Activated CD4-positive, alpha-beta memory T cell treated with anti-CD3 and anti-CD28 coated beads, Interleukin-2, amount 10 ng/mL, durations not matched to agents 7 days and 5 days (primary cell): ENCODE measurements at places on chromosomes 7 and 10. TPM values are rescaled to one million over a fixed set of nuclear protein-coding genes. Genes with fewer than 3 reads are reported as not detected.

PRSS1 gene
- total RNA-seq, result not detected

DNA sequence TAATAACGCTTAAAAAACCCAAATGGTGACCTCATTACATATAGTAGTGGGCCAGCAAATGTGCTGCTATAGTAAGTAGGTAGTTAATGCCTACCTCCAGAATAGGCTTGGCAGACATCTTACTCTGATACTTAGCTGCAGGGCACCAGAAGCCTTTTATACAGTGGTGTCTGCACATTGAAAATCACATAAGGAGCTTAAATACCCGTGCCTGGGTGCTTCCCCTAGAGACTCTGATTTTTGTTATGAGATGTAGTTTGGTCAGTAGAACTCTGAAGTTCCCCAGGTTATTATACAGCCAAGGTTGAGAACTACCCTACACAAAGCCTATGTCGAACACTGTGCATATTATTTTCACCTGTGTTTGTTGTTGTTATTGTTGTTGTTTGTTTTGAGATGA lies 47.2 kb downstream of the ANKIB1 start:
- no peak for DNase-seq

DNA sequence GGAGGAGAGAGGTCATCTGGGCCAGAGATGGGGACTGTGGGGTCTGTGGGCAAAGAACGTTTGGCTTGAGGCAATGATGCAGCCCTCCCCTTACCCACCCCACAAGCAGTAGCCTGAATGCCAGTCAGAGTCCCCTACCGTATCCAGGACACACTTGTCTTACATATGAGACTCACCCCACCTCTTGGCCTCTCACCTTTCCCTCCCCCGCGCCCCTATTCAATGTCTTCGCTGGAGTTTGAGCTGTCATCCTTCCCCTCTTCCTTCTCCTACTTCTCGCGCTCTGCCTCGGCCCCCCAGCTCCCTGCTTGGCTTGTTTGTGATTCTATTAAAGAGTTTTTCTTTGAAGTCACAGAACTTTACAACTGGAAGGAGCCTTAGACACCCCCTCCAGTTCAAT lies 8.9 kb downstream of the PRRT4 start:
- DNase-seq, result no peak

OPALIN gene
- total RNA-seq, result not detected

OR6B1 gene
- total RNA-seq, result not detected

DNA sequence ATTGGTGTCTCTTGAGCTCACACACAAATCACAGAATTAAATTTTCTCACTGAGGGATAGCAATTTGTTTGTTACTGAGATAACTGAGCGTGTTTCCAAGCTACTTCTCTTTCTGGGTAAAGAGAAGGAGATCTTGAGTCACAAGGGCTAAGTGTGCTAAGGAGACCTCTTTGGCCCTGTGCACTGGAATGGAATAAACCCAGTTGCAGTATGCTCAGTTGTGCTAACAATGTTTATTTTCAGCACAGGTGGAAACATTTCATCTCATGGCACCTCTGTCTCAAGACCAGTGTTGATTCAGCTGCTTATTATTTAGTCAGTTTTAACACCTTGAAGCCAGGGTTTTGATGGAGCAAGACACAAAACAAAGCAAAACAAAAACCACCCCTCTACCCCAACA lies 22.5 kb upstream of the UBE2H start:
- DNase-seq, result no peak

- no peak for DNase-seq
These were observed 43.1 kb upstream of the CHCHD3 start for GRCh38 chr7:133124974-133125373.

DNA sequence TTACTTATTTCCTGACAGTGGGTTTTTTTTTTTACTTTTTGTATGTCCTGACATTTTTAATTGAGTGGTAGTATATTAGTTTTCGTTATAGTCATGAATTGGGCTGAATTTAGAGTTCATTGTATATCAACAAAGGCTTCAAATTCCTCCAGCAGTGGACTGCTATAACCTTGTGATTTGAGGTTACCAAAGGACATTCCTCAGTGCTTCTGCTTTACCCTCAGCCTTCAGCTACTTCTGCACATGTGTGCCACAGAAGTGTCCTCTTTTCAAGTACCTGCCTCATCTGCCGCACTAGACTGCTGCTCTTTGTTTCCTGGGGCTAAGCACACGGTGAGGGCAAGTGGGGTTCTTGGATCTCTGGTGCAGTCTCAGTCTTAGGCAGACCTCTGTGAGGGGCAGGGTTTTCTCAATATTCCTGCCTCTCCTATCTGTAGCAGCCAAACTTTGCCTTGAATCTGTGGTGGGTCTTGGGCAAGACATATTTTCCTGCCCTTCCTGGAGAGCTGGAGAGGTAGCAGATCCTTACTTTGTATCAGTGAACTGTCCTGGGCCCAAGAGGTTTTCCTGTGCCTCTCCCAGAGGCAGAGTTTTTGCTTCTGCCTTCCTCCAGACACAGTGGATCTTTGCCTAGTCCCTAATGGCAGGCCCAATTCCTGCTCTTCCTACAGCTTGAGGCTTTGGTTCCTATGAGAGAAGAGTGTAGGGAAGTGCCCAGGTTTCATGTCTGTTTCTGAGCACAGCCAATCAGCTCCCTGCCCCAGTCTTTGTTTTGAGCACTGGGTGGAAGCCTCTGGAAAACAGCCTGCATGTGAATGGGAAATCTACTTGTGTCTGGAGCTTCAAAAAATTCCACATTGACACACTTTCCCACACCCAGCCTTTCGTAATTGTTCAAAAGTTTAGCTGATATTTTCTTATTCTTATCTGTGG lies 39.0 kb upstream of the STRIP2 start:
- no peak for DNase-seq

DNA sequence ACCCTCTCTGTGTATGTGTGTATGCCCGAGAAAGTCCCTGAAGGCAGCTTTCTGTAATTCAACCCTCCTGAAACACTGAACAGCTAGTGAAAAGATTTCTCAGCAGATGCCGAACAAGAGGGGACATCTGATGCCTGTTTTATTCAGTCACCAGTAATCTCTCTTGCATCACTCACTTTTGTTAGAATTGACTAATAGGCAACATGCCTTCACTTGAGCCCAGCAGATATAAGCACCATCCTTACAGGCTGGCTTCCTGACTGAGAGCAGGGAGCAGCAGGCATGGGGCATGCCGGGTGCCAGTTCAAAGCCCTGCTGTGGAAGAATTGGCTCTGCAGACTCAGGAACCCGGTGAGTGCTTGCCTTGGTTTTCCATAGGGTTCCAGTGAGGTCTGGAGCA lies at the start of gene ABCA13:
ABCA13 (plus strand) TSS at position 257 of the 400 bp plus-strand sequence; CDS start at position 283, 26 bp downstream.
- no peak for DNase-seq

BMPER gene
- total RNA-seq, result not detected

DNA sequence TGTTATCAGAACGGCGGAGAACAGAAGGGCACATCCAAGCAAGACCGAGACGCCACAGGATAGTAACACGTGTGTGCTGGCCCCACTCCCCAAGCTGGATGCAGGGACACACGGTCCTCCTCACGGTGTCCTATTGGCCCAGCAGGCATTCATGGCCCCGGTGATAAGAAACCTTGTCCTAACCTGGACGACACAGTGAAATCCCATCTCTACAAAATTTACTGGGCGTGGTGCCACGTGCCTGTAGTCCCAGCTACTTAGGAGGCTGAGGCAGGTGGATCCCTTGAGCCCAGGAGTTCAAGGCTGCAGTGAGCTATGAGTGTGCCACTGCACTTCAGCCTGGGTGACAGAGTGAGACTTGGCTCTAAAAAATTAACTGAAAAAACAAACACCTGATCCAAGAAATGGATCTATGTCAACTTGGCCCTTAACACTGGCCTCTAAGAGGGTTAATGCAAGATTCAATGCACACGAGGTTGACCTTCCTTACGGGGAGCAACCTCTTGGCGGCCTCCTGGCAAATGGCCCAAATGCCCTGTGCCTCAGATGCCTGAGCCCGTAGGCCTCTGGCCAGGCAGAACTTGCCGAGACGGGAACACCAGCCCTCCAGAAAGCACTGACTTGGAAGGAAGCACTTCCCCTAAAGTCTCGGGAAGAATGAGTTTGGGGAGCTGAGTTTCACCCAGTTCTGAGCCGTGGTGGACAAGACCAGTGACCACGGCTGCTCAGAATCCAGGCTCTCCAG lies 72.3 kb downstream of the ZRANB1 start:
- no peak for DNase-seq

- no peak for DNase-seq
These were observed 39.9 kb upstream of the SMNDC1 start for GRCh38 chr10:110344622-110345021.
